Skin of body (tissue), 3 donors: ENCODE measurements at places on chromosomes 1 and 21.
A peak's percentile ranks its signal among the peaks of the same experiment; 100 is the strongest.

- peak; percentile 74 for DNase-seq
These were observed 1.1 kb upstream of the RPRD2 start for GRCh38 chr1:150362721-150363425.

DNA sequence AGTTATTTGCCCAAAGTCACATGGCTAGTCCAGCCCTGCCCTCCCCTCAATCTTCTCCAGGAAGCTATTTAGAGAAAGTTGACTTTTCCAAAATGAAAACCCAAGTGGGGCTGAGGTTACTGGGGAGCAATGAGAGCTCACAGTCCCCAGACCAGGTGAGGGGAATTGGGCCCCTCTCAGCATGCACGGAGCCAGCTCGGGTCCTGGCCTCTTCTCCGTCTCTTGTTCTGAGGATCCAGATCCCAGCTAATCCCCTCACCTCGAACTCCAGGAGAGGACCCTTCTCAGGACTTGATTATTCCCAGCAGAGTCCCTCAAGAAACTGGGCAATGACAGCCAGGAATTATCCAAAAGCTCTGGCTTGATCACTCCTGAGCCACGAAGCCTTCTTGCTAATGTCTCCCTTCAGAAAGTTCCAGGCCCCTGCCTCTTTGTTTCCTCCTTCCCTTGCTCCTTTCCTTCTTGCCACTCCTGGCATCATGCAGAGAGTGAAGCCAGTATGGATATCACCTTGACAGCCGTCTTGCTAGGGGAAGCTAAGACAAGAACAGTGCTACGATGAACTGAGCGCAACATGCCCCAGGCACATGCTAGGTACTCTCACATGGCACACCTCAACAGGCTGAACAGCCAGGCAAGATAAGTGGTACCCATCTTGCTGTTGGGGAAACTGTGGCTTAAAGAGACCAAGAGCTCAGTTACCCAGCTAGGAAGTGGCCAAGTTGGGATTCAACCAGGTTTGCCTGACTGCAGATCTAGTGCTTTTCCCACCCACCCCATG is 51.9 kb downstream of the KLHDC7A start:
- no peak for DNase-seq

DNA sequence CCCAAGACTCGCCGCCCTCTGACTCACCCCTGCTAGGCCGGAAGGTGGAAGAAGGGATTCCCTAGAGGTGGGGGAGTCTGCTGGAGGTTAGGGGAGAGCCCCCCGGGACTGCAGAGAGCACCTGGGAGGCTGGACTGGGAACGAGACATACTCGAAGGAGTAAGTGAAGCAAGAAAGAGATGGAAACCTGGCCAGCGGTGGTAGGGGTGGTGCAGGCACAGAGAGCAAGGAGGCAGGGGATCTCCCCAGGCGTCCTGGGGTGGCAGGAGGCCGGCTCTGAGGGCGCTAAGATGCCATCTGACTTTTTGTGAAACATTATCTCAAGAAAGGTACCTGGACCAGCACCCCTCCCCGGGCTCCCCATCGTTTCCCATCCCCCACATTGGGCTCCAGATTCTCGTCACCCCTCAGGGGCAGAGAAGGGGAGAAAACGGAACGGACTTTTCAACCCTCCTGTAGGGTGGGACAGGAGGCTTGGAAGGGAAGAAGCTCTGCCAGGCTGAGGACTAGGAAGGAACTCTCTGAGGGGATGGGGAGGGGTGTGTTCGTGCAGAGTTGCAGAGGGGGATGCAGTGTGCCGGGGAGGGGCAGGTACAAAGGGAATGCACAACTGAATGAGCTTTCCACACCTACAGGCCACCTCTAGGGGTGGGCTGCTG is 708 bp downstream of the CHRNB2 start:
- no peak for DNase-seq

- DNase-seq: no peak
These were observed 2.2 kb upstream of the ADORA3 start for GRCh38 chr1:111505641-111506119.

DNA sequence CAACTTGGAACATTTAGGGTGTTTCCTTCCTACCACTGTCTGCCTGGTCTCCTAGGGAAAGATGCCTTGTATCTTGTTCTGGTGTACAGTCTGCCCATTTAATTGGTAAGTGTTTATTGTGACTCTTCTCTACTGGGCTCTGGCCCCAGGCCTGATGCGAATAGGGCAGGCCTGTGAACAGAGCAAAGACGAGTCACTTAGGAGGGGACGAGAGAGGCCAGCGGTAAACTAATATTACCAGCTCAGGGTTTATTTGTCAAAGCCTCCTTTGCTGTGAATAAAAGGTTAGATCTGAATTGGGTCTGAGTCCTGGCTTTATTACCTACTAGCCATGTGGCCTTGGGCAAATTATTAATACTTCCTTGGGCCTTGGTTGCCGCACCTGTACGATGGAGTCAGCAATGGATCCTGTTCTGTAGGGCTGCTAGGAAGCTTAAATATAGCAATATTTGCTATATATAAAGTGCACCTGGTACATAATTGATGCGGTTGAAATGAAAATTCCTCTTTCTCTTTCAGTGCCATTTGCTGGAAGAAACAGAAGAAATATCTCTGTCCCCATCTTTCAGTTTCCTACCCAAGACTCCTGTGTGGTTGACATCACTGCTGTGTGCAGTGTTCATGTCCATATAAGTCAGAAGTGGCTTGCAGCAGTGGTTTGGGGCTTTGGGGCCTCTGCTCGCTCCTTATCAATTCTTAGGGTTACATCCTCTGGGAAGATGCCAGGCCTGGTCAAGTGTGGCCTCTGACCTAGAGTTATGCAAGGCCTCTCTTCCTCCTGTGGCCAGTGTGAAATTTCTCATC is 32.4 kb downstream of the MAPKAPK2 start:
- no peak for DNase-seq
